ENCODE measurements at places on chromosomes 16 and 17.

- no peak for DNase-seq
Measured at GRCh38 chr17:68878226-68878885, 76.8 kb downstream of the ABCA8 start.

- DNase-seq, result peak; percentile 49
Measured at GRCh38 chr17:75034236-75034908, 12.4 kb downstream of the ATP5PD start.

DNA sequence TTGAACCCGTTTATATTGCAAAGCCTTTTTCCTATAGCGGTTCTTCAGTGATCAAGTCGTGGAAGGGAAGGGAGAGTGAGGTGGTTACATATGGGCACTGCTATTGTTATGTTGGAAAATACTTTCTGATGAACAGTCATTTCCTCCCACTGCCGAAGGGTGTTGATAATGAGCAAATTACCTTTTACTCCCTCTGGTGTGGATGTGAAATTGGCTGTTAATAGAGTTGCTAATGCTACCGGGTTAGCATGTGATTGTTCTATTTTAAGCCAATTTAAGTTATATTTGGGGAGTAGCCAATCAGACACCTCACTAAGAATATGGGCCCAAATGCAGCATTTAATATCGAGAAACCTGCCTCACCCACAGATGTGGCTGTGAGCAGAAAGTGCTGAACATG is 15.6 kb upstream of the PMFBP1 start:
- no peak for DNase-seq

- DNase-seq, result no peak
Measured at GRCh38 chr17:49013311-49014213, 16.4 kb downstream of the IGF2BP1 start.

GRCh38 chr16:63787014-63787413 is 1334.8 kb downstream of the CDH11 start:
- DNase-seq, result no peak

- no peak for DNase-seq
Measured at GRCh38 chr17:1374431-1375177, 25.4 kb downstream of the YWHAE start.

GRCh38 chr17:61479493-61480413 is 27.5 kb downstream of the TBX4 start:
- no peak for DNase-seq

- DNase-seq, result no peak
Measured at GRCh38 chr16:2858245-2859025, 465 bp upstream of the PRSS22 start.

GRCh38 chr16:5058476-5058875 is 7.3 kb downstream of the C16orf89 start:
- DNase-seq, result no peak

DNA sequence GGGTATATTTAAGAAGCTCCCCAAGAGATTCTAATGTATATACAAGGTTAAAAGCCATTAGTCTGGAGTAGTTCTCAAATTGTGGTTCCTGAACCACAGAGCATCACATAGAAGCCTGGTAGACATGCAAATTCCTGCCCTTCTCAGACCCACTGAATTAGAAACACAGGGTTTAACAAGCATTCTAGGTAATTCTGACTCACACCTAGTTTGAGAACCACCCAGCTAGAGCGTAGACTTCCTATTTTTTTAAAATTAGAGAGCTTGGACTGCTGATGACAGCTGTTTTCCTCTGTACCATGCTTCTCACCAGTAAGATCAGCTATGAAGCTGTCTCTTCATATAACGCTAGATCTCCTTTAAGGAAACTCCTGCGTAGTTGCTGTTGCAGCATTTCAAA is 50.6 kb downstream of the HS3ST3B1 start:
- no peak for DNase-seq

GRCh38 chr16:1026057-1026783 is 44.6 kb downstream of the SOX8 start:
- no peak for DNase-seq

GRCh38 chr16:96935-97381 is 18.9 kb downstream of the MPG start:
- DNase-seq, result peak; percentile 83

DNA sequence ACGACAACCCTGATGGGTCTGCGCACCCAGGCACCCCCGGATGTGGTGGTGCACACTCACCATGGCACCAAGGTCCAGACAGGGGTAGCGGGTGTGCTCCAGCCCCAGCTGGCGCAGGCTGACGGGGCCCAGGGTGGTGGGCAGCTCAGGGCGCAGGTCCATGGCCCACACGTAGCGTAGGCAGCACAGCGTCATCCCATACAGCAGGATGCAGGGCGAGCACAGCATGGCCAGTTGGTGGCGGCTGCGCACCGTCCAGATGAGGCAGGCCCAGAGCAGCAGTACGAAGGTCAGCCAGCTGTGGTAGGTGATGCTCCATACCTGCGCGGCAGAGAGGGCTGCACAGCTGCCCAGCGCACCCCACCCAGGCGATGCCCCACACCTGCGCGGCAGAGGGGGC is 29.8 kb downstream of the CTU2 start:
- no peak for DNase-seq

DNA sequence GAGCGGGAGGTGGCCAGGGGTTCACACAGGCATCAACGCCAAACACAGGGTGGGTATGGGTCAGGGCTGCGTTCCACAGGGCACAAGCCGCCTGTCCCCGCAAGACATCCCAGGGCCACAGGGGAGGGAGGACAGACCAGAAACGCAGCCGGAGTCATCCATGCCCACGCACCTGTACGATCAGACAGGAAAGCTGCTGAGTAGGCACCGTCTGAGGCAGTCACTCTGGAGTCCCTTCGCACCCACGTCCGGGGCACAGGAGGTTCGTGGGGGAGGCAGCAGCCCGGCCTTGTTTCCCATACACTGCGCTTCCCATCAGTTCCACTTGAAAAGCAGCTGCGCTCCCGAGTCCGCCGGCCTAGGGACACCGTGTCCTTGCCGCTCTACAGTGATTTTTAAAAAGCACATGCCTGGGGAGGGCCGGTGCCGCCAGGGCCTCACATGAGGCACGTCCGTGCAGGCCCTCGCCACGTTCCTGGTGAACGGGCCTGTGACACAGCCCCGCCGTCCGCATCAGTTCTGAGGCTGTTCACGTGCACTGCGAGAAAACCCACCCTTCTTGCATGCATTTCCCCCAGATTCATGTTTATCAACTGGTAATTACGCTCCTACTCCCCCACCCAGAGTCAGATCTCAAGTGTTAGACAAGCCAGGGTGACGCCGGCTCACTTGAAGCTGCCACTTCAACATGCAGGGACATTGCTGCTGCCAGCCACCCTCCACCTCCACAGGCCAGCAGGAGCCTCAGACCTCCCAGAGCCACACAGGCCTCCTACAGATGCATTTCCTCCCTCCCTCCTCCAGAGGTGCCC is 34.8 kb downstream of the WDR45B start:
- no peak for DNase-seq

- DNase-seq, result no peak
Measured at GRCh38 chr16:62256406-62256805, 220.2 kb upstream of the CDH8 start.

DNA sequence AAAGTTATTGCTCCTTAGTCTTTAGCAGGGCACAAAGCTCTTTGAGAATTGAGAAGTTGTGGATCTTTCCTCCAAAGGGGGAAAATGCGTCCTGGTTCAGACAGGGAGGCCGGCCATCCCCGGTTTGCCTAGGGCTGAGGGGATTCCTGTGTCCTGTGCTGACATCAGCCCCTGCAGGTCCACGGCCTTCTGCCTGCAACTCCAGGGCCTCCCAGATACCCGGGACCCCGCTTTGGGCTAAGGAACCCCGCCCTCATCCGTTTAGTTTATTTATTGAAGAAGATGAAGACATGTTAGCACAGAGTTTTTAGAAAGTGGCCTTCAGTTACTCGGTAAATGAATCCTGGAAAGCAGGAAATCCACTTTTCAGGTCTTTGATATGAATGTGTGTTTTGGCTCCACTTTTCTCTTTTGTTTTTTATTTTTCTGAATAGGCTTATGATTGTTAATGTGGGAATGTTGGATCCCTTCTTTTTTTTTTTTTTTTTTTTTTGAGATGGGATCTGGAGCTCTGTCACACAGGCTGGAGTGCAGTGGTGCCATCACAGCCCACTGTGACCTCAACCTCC is 65.6 kb downstream of the CRISPLD2 start:
- no peak for DNase-seq

DNA sequence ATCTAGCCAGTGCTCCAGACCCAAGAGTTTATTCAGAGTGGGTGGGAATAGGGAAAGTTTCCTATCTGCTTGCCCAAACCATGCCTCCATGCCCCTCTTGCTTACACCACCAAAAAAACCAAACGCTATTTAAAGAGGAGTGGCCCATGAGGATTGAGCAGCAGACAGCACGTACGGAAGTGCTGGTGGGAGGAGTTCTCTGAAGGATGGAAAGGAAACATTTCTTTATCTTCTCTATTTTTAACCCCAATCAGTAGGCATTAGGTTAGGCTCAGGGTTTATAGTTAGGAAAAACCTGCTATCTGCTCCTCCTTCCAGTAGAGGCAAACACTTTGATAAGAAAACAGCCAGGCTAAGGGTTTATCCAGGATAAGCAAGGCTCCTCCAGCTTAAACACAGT is 235.3 kb downstream of the ZFHX3 start:
- no peak for DNase-seq

- no peak for DNase-seq
Measured at GRCh38 chr17:80666867-80667266, 122.2 kb downstream of the RPTOR start.

GRCh38 chr16:84739349-84740124 is 39.7 kb downstream of the USP10 start:
- no peak for DNase-seq

DNA sequence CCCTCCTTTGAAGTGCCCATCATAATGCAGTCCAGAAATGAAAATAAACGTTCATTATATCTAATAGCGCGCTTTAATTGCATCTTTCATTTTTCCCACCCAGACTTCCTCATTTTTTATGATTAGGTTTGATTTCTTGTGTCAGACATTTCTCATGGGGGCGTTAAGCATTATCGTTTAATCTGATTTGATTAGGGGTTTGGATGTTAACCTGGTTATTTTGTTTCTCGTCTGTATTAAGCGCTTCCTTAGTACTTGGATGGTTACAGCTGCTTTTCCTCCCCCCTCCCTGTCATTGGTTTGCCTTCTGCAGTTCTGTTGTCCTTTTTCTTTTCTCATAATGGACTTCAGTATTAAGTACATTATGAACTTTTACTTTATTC is 540 bp downstream of the MFSD11 start:
- DNase-seq, result no peak

- no peak for DNase-seq
Measured at GRCh38 chr17:13199425-13199824, 181.6 kb upstream of the ELAC2 start.

DNA sequence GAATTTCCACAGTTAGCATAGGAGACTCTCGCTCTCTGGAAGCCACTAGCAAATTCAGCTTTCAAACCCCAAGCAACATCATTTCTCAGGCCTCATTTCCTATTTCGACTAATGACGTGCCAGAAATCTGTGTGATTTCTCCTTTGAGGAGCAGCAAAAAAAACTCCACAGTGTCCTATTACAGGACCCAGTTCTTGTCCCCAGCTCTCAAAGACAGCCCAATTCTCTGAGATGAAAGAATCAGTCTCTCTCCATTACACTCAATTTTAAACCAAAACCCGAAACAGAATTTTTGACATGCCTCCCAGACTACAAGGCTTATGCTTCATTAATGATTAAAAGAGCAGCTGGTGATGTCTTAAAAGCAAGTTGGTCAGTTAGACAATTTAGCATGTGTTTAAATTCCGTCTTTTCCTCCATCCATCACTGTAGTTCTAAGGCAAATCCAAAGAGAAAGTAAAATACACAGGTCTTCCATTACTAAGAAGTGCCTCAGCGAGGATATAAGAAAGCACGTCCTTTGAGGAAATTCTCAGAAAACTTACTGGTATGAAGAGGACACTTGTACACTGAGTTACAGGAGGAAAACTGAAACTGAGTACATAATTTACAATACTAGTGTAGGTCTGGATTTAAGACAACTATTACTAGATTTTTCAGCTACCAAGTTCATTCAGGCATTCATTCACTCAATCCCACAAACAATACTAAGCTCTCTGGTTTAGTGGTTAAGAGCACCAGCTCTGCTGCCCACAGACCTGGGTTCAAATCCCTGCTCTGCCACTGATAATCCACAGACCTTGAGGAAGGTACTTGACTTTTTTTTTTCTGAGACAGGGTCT is 12.5 kb downstream of the TOM1L2 start:
- DNase-seq, result no peak

DNA sequence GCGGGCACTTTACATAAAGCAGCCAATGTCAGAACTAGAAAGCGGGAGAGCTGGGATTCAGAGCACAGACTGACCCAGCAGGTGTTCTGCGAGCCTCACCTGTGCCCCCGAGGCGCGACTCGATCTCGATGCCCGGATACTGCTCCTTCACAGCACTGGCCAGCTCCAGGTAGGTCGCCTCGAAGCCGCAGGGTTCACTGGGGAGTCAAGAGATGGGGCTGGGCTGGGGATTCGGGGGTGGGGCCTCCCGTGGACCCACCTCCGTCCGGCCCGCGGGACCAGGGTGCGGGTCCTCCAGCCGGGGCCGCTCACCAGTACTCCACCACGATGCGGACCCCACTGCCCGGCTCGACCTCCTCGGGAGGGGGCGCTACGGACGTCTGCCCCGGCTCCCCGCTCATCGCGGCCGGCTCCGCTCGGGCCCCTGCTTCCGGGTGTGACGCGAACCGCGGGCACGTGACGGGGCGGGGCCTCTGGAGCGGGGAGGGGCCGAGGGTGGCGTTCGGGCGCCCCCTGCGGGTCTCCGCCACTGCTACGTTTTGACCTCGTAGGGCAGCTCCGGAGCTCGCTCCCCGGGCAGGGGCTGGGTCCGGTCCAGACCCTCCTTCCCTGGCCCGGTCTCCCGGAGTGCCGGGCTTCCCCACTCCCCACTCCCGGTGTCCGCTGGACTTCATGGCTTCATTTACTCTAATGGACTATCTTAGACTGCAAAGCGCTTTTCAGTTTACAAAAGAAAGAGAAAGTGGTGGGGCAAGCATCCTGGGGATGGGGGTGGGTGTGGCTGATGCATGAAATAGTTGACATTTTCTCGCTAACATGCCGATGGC is at the start of gene MIEN1:
TSS of gene MIEN1 (minus strand) at position 438 of the 827 bp plus-strand sequence. CDS start at position 401, 37 bp downstream.
- peak; percentile 93 for DNase-seq

- no peak for DNase-seq
Measured at GRCh38 chr17:1146561-1147265, 33.1 kb downstream of the ABR start.

DNA sequence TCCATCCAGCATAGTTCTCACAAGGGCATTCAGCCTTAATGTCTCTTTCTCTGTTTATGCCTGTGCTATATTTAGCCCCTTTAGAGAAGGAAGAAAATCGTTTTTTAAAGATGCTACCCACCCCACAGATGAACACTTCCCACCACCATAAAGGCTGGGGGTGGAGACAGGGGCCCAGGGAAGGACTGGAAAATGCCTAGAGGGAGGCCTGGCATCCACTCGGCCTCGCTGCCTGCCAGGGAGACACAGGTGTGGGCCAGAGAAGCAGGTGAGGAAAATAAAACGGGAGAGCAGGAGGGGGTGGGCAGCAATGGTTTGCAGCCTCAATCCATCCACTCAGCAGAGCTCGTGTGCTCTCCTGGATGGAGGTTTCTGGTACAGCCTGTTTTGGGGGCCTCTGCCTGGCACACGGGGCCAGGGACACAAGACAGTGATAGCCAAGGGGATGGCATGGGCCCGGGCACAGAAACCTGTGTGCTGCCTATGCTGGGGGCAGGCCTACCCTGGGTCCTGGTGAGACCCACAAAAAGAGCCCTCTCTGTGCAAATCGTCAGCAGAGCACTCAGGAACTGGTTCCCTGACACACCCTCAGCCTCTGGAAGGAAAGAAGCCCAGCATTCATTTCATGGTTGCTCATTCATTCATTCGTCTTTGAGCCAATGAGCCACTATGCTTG is 121.4 kb downstream of the C16orf78 start:
- no peak for DNase-seq

- DNase-seq, result no peak
Measured at GRCh38 chr17:80783971-80784370, 207.7 kb upstream of the CHMP6 start.
